GM23248 (cell line): ENCODE measurements at places on chromosomes 2 and 18. TPM values are rescaled to one million over a fixed set of nuclear protein-coding genes. Genes with fewer than 3 reads are reported as not detected.

The SPP2 gene
- not detected in 2 replicates for total RNA-seq

The TUBB8B gene
- total RNA-seq: not detected in 2 replicates

The KLHL41 gene
- 0.11 and 0.13 TPM in 2 replicates for total RNA-seq

The LRATD1 gene
- total RNA-seq: 0.63 and 1.2 TPM in 2 replicates

The CRIM1 gene
- total RNA-seq: 485 and 499 TPM in 2 replicates

The SOX11 gene
- under 0.01 and 0.13 TPM in 2 replicates for total RNA-seq

The RETREG2 gene
- 98.9 and 120 TPM in 2 replicates for total RNA-seq

The OSBPL6 gene
- total RNA-seq: 6.3 and 8.9 TPM in 2 replicates

The AQP12A gene
- total RNA-seq: not detected in 2 replicates

The MARS2 gene
- 4.0 and 5.8 TPM in 2 replicates for total RNA-seq

The NETO1 gene
- total RNA-seq: not detected in 2 replicates

The ILKAP gene
- total RNA-seq: 6.3 and 11.9 TPM in 2 replicates

The PIEZO2 gene
- 1.1 and 1.5 TPM in 2 replicates for total RNA-seq

The VWC2L gene
- total RNA-seq: not detected in 2 replicates

The FSHR gene
- not detected in 2 replicates for total RNA-seq

The CIAO1 gene
- 110 and 126 TPM in 2 replicates for total RNA-seq

The G6PC2 gene
- not detected in 2 replicates for total RNA-seq

The ZSWIM2 gene
- not detected in 2 replicates for total RNA-seq

The FOXD4L1 gene
- total RNA-seq: not detected in 2 replicates

The SEPTIN10 gene
- total RNA-seq: 129 and 152 TPM in 2 replicates

The GULP1 gene
- 11.1 and 11.9 TPM in 2 replicates for total RNA-seq

The CNRIP1 gene
- 21.8 and 37.7 TPM in 2 replicates for total RNA-seq

The CAMKMT gene
- 3.1 and 7.5 TPM in 2 replicates for total RNA-seq

The REG3G gene
- not detected in 2 replicates for total RNA-seq

The NT5C1B gene
- total RNA-seq: not detected in 2 replicates

The GPR155 gene
- 3.4 and 3.8 TPM in 2 replicates for total RNA-seq

The VSNL1 gene
- 1.8 TPM in 1 of 2 replicates, not detected in the other for total RNA-seq

The LIMS2 gene
- total RNA-seq: 3.8 and 7.2 TPM in 2 replicates

The TTL gene
- 68.4 and 69.7 TPM in 2 replicates for total RNA-seq

The PRSS56 gene
- not detected in 2 replicates for total RNA-seq

The PLEK gene
- not detected in 2 replicates for total RNA-seq

The SOWAHC gene
- total RNA-seq: 43.6 and 46.0 TPM in 2 replicates

The GRB14 gene
- not detected in 2 replicates for total RNA-seq

The ZFP36L2 gene
- 13.8 and 14.4 TPM in 2 replicates for total RNA-seq

The SERPINE2 gene
- total RNA-seq: 1,671 and 1,864 TPM in 2 replicates

The TSPYL6 gene
- not detected in 2 replicates for total RNA-seq

The KRCC1 gene
- 38.7 and 41.3 TPM in 2 replicates for total RNA-seq
